ENCODE measurements at places on chromosomes 16 and 17. TPM values are rescaled to one million over a fixed set of nuclear protein-coding genes. Genes with fewer than 3 reads are reported as not detected.

- no peak for DNase-seq
These were observed 315.8 kb downstream of the HAPSTR1 start for GRCh38 chr16:9407206-9407758.

DNA sequence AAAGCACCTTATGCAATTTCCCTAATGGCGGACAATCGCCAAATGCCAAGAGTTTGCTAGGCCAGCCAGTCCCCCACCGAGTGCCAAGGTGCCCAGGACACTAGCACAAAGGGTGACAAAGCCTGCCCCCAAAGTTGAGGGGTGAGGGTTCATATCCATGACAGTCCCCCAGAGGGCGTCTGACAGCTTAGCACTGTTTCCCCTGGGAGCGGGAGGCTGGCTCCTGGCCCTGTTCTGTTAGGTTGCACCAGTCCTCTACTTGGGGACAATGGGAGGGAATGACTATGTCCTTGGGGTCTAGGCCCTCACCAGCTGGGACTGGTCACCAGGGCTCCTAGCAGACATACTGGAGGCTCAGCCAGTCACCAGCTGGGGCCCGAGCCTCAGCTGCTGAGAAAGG is 66.9 kb downstream of the MYO18A start:
- no peak for DNase-seq

DNA sequence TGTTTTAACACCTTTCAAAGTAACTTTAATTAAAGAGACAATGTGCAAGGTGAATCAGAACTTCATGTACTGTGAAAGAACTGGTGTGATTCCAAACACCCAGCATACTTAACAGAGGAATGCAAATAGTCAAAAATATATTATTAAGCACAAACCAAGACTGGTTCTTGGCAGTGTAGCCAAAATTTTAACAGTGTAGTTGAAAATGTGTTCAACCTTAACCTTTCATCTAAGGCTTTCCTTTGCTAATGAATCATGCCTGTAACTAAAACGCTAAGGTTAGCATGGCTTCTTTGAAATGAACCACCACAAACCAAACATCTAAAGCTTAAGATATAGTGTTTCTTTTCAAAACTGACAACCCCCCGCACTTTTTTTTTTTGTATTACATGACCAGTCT is 146.3 kb upstream of the AXIN2 start:
- DNase-seq: no peak

DNA sequence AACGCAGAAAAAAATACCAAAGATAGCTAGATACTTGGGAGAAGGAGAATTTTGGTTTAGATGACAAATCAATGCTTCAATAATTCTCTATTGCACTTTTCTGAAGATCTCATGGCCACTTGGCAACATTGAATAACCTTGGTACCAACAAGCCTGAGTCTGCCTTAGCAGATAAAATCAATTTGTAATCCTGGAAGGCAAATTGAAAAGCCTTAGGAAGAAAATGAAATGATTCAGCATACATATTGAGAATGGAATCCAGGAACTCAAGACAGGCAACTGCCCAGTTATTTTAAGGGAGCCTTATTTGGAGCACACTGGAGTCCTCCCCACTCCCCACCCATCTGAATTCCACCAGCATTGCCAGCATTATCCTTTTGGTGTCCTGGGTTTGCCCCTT is 109.3 kb upstream of the SOX9 start:
- peak; percentile 8 for DNase-seq

DNA sequence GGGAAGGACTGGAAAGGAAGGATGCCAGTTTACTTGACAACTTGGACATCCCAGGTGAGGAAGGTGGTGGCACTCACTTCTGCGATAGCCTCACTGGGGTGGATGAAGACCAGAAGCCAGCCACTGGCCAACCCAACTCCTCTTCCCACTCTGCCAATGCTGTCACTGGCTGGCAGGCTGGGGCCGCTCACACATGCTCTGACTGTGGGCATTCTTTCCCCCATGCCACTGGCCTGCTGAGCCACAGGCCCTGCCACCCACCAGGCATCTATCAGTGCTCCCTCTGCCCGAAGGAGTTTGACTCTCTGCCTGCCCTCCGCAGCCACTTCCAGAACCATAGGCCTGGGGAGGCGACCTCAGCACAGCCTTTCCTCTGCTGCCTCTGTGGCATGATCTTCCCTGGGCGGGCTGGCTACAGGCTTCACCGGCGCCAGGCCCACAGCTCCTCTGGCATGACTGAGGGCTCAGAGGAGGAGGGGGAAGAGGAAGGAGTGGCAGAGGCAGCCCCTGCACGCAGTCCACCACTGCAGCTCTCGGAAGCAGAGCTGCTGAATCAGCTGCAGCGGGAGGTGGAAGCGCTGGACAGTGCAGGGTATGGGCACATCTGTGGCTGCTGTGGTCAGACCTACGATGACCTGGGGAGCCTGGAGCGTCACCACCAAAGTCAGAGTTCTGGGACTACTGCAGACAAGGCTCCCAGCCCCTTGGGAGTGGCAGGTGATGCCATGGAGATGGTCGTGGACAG is 4.5 kb downstream of the ZNF646 start:
- no peak for DNase-seq

DNA sequence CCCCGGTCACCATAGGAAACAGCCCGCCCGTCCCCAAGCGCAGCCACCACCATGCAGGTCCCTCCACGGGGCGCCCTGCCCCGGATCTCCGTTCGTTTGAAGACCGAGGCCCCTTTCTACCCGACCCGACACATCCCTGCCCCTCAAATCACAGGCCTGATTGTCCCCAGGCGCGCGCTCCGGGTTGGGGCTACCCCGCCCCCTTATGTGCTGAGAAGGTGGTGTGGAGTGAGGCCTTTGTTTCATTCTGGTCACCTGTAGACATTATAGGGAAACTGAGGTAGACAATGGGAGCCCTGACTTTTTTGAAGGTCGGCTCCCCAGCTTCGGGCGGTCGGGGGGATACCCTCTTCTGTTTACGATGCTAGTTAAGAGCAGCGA is 763 bp upstream of the ACTG1 start:
- peak; percentile 66 for DNase-seq

DNA sequence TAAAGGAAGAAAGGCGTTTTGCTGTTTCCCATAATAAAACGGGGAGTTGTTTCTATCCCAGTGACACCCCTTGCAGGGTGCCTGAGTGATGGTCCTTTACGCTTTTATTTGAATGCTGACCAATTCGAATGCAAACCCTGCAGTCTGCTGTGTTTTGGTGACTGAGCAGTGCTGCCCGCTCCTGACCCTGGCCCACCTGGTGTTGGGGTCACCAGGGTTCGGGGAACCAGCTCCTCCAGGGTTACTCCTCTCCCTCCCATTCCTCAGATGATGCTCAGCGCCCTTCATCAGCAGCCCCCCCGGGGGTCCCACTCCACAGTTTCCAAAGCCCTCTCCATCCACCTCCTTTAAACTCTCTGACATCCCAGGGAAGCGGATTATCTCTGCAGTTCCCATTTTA is 6.0 kb downstream of the CA4 start:
- no peak for DNase-seq

- DNase-seq: no peak
These were observed 50.5 kb downstream of the VMP1 start for GRCh38 chr17:59757881-59758385.

GRCh38 chr16:2985462-2985861 is 5.2 kb upstream of the PKMYT1 start:
- DNase-seq: no peak

DNA sequence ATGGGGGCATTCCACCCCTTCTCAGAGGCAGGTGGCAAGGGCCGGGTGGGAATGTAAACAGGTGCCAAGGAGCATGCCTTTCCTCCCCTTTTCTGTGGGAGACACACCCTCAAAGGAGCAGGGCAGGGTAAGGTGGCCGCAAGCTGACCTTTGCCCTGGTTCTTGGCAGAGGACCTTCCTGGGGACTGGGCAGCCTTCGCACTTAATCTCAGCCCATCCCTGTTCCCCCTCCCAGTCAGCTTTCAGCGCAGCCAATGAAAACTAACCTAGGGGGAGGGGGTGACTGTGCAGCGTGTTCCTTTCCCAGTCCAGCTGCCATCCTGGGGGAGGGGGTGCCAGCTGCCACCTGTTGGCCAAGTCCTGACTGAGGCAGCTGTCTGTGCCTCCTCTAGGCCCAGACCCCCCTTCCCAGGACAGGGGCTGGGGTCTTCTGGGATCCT is 2.8 kb downstream of the TRAF4 start:
- peak; percentile 74 for DNase-seq

DNA sequence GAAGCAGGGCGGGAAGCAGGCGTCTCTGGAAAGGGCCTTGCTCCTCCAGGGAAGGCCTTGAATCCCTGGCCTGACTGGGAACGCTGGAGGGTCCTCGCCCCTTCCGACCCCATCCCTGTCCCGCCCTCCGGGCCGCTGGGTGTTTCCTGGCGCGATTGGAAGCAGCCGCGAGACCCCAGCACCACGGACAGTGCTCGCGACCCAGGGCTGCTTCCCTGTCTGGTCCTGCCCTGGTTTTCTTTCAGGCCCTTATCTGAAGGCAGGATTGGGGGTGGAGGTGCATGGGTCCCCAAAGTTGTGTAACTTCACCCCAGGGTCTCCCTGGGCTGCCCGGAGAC is 2.1 kb downstream of the MGAT5B start:
- DNase-seq: no peak

DNA sequence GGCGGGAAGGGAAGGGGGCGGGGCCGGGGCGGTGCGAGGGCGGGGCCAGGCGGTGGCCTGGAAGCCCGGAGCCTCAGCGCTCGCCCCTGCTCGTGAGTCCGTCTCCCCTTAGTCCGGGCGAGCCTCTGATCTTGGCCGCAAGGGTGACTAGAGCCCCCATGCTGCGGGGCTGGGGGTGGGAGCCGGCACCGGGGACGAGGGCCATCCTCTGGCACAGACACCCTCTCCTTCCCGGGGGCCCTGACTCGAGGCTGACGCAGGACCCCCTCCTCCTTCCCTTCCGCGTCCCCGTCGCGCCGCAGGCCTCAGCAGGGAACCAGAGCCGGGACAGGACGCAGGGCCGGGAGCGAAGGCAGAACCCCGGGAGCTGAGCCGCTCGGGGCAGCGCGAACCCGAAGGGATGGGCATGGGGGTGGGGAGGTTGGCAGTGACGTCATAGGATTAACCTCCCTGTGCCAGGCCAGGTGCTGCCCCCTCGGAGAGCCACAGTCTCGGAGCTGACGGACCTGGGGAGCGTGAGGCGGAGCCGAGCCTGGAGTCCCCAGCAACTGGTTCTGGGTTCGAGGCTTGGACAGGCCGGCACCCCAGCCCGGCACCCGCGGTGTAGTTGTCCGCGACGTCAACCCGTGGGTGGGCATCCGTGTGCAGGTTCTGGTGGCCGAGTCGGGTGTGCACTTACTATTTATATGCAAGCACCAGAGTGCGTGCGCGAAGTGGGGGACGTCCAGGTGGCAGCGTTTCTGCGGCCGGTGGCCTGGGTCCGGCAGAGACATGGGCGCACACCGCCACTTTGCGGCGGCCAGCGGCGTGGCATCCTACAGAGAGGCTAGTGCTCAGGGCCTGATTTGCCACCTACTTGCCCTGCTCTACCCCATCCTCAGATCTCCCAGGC is 503 bp upstream of the PLCD3 start:
- peak; percentile 92 for DNase-seq

DNA sequence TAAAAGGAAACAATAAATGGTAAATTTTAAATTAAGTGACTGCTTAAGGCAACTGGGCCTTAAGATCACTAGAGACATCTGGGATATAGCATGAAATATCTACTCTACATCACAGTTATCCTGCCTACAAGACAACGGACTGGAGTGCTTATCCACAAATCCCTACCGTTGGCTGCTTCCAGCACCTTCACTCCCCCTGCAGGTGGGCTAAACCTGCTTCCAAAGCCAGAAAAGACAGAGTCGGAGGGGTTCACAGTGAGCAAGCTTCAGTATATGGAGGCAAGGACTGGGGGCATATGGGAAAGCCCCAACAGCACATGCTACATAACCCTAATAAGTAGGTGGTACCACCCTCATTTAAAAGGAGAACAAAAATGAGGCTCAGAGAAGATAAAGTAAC is 45.3 kb downstream of the GRIN2A start:
- DNase-seq: no peak

DNA sequence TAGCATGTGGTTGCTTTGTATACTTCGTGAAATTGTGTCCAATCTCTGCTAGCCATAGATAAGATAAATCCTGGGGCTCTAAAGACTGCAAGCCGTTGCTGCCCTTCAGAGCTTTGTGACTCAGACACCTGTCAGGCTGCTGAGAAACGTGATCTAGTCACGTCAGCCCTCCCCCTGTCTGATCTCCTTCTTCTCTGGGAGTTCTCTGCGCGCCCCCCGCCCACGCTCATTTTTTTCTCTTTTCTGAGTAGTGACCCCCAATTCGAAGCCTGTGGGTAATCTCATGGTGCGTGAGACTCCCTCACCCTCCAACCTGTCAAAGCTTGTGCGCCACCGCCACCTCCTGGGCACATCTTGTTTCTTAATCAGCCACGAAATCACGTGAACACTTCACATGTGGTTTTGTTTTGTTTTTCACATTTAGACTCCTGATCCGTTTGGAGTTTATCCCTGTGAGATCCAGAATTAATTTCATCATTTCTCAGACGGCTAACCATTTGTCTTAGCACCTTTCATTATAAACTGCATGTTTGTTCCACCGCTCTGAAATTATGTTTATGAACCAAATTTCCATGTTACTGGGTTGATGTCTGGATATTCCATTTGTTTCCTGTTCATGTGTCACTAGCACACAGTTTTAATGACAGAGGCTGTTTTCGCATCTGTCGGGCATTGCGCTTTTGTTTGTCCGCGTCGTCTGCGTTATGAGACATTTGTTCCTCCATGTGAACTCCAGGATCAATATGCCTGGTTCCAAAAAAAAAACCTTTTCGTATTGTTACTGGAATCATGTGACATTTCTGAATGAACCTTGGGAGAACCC is 977 bp upstream of the ZNF778 start:
- DNase-seq: peak; percentile 57

GRCh38 chr16:67181346-67181745 is 2.4 kb downstream of the MATCAP1 start:
- peak; percentile 63 for DNase-seq

DNA sequence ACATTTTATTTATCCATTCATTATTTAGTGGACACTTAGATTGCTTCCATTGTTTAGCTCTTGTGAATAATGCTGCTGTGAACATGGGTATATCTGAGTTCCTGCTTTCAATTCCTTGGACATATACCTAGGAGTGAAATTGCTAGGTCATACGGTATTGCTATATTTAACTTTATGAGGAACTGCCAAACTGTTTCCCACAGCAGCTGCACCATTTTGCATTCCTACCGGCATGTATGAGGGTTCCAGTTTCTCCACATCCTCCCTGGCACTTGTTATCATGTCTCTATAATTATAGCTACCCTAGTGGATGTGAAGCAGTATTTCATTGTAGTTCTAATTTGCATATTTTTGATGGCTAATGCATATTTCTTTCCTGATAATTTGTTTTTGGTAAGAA is 23.7 kb upstream of the DRG2 start:
- DNase-seq: no peak

- peak; percentile 26 for DNase-seq
These were observed 110.1 kb upstream of the SMURF2 start for GRCh38 chr17:64771980-64772844.

- peak; percentile 14 for DNase-seq
These were observed 30.1 kb downstream of the CHP2 start for GRCh38 chr16:23784811-23785447.

ABCA9 gene
- total RNA-seq: not detected

SLC47A2 gene
- 0.17 TPM for total RNA-seq

FBXW10 gene
- 0.15 TPM for total RNA-seq

CLDN7 gene
- 180 TPM for total RNA-seq

RNF43 gene
- 3.8 TPM for total RNA-seq

ASPHD1 gene
- total RNA-seq: 2.0 TPM

TBC1D3G gene
- not detected for total RNA-seq

SLC16A13 gene
- total RNA-seq: 0.62 TPM
